ENCODE measurements at places on chromosomes 3 and 15. TPM values are rescaled to one million over a fixed set of nuclear protein-coding genes. Genes with fewer than 3 reads are reported as not detected.
A peak's percentile ranks its signal among the peaks of the same experiment; 100 is the strongest.

TRIM42 gene
- polyA plus RNA-seq, result not detected

MESP2 gene
- polyA plus RNA-seq, result 0.30 TPM

TNFSF10 gene
- 70.5 TPM for polyA plus RNA-seq

PLA2G4F gene
- polyA plus RNA-seq, result 24.2 TPM

NMNAT3 gene
- polyA plus RNA-seq, result 11.4 TPM

FAM43A gene
- 8.4 TPM for polyA plus RNA-seq

CD96 gene
- polyA plus RNA-seq, result 1.7 TPM

NCK1 gene
- polyA plus RNA-seq, result 45.2 TPM

NAALADL2 gene
- polyA plus RNA-seq, result 17.2 TPM

ITIH1 gene
- not detected for polyA plus RNA-seq

TIMP4 gene
- 1.4 TPM for polyA plus RNA-seq

SIAH2 gene
- 17.9 TPM for polyA plus RNA-seq

GRCh38 chr3:150074697-150075416 lies 104.2 kb upstream of the PFN2 start:
- no peak for DNase-seq

- DNase-seq, result no peak
These were observed 1322.7 kb upstream of the ALCAM start for GRCh38 chr3:104044002-104044401.

- no peak for DNase-seq
These were observed 193.9 kb downstream of the UBE3A start for GRCh38 chr15:25244731-25245585.

DNA sequence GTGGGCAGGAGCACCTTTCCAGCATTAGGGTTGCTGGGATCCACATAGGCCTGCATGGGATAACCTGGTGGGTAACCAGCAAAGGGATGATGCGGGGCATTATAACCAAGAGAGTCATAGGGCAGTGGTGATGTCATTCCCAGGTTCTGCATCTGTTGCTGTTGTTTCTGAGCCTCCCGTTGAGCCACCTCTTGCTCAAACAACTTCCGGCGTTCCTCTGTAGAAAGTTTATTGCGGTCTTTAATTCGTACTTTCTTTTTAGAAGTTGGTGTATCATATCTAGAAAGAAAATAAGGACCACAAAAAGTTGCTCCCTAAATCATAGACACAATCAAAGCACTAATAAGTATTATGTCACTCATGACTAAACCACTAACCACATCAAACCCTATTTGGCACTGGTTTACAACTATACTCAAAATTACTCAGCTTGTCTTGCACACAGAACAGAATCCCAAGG lies 77.8 kb downstream of the NBEAL2 start:
- no peak for DNase-seq

DNA sequence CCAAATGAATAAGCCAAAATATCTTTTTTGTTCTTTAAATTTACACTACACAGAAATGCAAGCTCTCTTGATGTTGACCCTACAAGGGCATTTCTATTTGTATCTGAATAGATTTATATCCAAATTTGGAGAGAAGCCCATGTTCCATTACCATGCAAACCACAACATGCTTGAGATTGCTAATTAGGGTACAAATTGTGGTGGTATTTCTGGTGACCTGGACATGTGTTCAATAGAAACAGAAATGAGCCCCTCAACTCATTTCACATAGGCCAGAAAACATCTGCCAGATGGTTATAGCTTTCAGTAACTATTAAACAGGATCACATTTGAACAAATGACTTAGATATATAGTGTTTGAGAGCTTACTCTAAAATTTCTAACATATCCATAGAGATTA lies 23.5 kb upstream of the PLSCR5 start:
- DNase-seq, result no peak

DNA sequence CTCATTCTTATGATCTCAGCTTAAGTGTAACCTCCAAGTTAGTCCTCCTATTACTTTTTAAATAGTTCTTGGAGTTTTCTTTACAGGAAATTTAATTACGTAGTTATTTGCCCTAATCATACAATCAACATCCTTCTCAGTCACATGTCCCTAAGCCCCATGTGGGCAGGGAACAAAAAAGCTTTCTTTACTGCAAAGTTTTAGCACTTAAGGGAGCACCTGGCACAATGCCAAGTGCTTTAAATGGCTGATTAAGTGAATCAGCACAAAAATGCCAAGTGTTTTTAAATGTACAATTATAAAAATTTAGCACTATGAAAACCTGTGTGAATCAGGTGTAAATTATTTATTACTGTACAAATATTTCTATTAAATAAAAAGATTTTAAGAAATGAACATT lies 445.3 kb downstream of the C3orf38 start:
- no peak for DNase-seq

- no peak for DNase-seq
These were observed 14.8 kb downstream of the ATP10A start for GRCh38 chr15:25848325-25848724.

- no peak for DNase-seq
These were observed 42.8 kb downstream of the SSR3 start for GRCh38 chr3:156511987-156512677.

DNA sequence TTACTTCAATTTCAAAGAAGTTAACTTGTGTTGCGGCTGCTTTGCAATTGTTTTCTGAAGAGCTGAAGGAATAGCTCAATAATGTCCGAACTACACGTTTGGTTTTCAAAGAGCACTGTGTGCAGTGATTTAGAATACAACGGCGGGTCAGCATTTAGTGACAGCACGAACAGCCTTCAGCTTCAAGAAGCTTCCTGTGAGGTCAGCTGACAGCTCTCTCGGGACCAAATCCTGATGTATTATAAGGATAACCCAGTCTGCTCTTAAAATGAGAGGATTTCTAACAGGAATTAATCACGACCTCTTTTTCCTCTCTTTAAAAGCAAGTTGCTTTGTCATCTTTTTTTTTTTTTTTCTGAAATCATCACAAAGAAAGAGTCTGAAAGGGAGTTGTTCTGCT lies 97.9 kb upstream of the UNC13C start:
- no peak for DNase-seq

DNA sequence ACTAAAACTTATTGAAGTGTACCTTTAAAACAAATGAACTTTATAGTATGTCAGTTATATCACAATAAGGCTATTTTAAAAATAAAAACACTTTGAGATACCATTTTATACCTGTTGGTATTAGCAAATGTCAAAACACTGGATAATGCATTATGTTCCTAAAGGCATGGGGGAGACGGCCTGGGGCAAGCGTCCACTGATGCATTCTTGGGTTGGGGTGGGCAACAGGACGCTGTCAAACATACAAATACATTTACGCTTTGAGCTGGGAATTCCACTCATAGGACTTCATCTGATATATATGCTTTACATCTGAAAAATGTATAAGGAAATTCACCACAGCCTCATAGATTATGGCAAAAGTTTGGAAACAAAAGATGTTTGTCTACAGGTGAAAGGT lies 7.6 kb upstream of the GATA2 start:
- no peak for DNase-seq

GRCh38 chr3:62135741-62136140 lies 237.6 kb downstream of the FEZF2 start:
- DNase-seq, result no peak

GRCh38 chr3:173945806-173946205 lies 548.3 kb downstream of the NLGN1 start:
- DNase-seq, result no peak

DNA sequence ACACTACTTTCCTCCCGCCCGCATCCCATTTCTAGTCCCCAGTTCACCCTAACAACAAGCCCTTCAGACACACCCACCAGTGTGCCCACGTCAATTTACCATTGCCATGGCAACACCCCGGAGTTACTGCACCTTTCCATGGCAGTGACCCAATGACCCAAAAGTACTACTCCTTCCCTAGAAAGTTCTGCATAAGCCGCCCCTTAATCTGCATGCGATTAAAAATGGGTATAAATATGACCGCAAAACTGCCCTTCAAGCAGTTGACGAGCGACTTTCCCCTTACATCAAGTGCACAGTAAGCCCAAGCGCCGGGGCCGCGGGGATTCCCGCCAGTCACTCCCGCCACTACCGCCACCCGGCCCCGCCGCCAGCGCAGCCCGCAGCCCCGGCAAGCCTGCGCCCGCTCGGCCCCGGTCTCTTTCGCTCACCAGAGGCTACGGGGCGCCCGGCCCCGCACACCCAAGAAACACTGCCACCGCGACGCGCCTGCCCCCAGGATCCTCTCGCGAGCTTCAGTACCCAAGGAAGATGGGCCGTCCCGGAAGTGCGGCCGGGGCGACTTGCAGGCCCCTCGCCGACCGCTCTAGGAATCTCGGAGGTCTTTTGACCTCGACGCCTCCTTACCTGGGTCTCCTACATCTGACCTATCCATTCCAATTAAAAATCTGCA lies 27.2 kb upstream of the ZNF502 start:
- peak; percentile 45 for DNase-seq

DNA sequence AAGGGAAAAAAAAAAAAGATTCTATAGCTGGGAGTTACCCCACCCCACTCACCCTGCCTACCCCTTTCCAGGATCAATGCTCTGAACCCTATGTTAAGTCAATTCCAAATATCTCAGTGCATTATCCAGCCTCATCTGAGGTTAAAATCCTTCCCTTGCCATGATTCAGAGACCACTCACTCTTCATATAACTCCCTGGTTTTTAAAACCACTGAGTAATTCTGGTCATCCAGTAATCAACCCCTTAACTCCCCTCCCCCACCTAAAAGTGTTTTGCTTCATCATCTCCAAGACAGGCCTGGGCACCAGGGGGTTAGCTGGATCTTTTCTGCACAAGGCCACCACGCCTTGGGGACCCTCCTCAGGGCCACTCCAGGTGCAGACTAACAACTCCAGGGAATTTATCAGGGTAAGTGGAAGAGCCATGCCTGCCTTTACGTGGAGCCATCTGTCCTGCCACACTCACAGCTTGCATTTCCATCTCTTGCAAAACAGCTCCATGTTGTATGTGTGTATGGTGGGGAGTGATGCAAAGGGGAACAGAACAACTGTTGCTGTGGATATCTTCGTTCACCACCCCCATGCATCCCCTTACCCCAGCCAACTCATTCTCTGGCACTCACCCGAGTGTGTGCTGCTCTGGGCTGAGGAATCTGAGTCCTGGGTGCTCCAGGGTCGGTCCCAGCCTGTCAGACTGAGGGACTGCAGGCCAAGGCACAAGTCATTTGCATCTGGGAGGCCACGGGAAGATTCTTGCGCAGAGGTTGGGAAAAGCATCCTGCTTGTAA lies 30.7 kb upstream of the RPS17 start:
- DNase-seq, result no peak

GRCh38 chr3:157120071-157120892 lies 39.7 kb downstream of the CCNL1 start:
- no peak for DNase-seq

DNA sequence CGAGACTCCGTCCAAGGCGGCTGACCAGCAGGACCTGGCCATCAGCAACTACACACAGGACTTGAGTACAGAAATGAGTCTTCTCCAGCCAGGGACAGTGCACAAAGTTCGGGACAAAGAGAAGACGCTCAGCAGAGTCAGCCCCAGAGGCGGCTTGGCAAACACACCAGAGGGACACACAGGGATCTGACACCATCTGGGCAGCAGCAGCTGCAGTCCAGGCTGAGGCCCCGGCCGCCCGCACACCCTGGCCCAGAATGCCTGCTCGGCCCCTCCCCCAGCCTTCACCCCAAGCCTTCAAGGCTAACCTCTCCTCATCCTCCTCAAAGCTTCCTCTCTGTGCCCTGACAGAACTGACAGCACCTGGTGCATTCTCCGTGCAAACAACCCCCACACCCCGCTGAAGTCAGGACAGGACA lies 61.1 kb downstream of the XXYLT1 start:
- DNase-seq, result no peak

- DNase-seq, result no peak
These were observed 389.8 kb upstream of the RARB start for GRCh38 chr3:25038271-25038670.

DNA sequence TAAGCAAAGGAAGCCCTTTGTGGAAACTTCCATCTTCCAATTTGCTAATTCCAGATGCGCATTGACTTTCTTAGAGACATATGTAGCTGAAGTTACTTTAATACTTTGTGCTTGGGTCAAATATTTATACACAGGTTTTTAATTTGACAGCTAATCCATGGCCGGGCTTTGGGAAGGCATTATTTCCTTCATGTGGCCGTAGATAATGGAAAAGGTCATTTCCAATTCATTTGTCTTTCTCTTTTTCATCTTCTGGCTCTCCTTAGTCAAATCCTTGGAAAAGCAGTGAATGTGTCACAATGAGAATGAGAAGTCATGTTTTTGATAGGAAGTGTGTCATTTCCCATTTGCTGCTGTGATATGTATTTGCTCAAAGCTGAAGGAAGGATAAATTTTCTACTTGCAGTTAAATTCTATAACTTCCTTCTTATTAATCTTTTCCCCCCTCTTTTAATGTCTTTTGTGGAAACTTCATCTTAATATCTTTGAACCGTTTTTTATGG lies 323.3 kb downstream of the CLSTN2 start:
- DNase-seq, result no peak

DNA sequence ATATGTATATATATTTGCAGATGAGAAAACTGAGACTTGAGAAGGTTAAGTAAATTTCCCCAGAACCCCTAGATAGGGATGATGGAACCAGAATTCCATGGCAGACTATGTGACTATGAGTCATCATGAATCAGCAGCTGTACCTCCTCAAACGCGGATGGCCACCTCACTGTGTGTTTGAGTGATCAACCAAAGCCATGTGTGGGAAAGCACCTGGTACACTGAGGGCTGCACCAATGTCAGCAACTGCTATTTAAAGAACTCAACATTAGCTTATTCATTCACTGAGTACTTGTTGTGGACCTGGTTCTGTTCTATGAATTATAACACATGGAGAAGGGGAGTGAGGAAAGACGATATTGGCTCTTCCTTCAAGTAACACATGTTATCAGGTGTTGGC lies 377.0 kb downstream of the GAP43 start:
- no peak for DNase-seq

All from renal cortex interstitium (tissue), 15 donors.